Hematopoietic multipotent progenitor cell treated with erythropoietin and hydrocortisone succinate and interleukin-3 and kit ligand, for 17 days (in vitro differentiated cells): ENCODE measurements at places on chromosomes 5 and 9.

DNA sequence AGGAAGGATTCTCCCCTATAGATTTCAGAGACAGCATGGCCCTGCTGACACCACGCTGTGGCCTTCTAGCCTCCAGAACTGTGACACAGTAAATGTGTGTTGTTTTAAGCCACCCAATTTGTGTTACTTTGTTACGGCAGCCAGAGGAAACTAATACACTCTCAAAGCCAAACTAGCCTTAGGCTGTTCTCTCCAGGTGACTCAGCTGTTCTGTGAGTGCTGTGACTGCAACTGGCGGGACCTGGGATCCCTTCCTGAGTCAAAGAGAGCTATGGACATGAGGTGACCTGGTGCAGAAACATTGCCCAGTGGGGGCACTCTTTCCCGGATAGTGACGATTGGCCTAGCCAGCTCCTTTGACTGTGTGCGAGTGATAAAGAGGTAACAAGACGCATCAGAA, 14.0 kb upstream of the MLANA start:
- no peak for DNase-seq

DNA sequence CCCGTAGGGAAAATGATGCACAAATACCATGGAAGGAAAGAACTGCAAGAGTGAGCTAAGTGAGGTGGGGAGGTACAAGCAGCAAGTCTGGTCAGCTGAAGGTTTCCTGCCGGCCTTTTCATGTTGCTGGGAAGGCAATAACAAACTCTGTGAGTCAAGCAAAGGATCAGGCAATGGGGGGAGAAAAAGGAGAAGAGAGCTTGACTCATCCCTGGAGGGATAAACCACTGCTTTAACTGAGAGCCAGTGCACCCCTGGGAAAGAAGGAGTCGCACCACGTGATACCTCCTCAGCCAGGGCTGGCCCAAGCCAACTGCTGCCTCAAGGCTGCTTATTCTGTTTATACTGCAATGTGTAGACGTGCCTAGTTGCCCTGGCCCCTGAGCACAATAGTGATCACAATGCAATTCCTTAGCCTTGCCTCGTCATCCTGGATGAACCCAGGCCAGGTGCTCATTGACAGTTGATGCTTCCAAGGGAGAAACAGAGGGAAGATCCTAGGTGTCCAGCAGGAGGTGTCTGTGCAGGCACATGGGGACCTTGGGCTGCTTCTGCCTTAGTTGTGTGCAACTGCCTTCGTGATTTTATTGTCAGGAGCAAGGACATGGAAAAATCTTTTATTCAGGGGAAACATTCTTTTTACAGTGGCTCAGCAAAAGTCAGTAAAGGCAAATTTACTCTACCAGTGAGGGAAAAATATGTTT, 203.0 kb upstream of the TUT7 start:
- no peak for DNase-seq

- peak; percentile 59 for DNase-seq
Observed at GRCh38 chr9:35258660-35259474, 97.1 kb downstream of the UNC13B start.

GRCh38 chr9:3049636-3050035, 205.7 kb upstream of the PUM3 start:
- DNase-seq = no peak

- no peak for DNase-seq
Observed at GRCh38 chr5:148697180-148697808, 43.0 kb upstream of the HTR4 start.

- no peak for DNase-seq
Observed at GRCh38 chr5:95891499-95891898, 69.0 kb upstream of the GLRX start.

DNA sequence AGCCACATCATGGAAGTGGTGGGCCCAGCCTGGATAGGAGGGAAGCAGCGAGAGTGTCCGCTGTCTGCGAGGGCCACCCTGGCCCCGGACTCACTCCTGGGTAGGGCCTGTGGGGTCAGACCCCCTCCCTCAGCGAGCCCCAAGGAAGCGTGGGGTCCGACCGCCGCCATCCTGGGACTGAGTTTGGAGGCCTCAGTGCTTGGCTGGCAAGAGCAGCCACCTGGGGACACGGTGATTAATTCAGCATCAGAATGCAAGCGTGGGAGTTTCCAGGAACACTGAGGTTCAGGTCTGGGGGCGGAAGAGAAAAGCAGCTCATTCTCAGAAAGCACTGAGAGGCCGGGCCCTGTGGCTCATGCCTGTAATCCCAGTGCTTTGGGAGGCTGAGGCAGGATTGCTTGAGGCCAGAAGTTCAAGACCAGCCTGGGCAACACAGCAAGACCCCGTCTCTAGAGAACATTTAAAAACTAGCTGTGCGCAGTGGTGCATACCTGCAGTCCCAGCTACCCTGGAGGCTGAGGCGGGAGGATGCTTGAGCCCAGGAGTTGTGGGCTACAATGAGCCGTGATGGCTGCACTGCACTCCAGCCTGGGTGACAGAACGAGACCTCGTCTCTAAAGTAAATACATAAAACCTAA, 18.3 kb upstream of the CAMSAP1 start:
- DNase-seq = no peak

- DNase-seq = no peak
Observed at GRCh38 chr5:177329883-177330282, 18.2 kb upstream of the MXD3 start.

DNA sequence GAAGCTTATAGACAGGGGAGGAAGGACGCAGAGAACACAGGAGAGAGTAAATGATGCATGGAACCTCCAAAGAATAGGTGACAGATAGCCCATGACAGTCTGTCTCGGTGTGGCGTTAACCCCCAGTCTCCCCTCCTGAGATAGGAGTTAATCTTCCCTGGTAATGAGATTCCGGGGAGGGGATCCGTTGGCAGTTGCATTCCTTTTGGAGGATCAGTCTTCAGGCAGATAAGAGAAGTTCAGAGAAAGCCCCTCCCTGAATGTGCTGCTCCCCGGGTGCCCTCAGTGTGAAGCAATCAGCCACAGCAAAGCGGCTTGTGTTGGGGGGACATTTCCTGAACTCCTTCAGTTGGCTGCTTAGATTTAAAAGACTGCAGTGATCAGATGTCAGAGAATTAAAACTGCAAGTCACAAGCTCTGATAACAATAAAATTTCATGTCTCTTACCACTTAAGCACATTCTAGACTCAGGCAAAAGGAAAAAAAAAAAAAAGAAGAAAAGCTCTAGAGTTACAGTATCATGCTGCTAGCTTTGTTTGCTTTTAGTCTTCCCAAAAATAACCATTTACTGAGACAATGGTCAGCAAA, 121.1 kb downstream of the EGFLAM start:
- no peak for DNase-seq

- no peak for DNase-seq
Observed at GRCh38 chr5:175728885-175729828, 71.3 kb downstream of the HRH2 start.

- DNase-seq = no peak
Observed at GRCh38 chr5:122615146-122615545, 159.7 kb upstream of the SNX2 start.

DNA sequence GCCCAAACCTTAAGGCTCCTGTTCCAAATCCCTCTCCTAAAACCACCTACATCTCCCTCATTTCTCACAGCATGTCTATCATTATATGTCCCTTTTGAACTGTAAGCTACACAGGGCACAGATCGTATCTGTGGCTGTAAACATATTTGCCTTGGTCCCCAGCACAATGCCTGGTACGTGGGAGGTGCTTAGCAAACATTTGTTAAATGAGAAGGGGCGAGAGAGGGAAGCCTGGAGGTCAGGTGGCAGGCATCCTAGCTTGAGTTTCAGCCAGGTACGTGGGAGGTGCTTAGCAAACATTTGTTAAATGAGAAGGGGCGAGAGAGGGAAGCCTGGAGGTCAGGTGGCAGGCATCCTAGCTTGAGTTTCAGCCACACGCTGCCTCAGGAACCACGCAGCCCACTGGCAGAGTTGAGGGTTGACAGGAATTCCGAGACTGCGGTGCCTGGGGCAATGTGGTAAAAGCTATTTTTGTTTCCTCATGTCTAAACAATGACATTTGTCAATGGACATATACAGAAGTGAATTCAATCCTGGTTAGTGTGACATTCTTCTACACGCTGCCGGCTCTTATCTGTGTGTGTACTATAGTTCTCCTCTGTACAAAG, 113.6 kb downstream of the EFNA5 start:
- DNase-seq = no peak

DNA sequence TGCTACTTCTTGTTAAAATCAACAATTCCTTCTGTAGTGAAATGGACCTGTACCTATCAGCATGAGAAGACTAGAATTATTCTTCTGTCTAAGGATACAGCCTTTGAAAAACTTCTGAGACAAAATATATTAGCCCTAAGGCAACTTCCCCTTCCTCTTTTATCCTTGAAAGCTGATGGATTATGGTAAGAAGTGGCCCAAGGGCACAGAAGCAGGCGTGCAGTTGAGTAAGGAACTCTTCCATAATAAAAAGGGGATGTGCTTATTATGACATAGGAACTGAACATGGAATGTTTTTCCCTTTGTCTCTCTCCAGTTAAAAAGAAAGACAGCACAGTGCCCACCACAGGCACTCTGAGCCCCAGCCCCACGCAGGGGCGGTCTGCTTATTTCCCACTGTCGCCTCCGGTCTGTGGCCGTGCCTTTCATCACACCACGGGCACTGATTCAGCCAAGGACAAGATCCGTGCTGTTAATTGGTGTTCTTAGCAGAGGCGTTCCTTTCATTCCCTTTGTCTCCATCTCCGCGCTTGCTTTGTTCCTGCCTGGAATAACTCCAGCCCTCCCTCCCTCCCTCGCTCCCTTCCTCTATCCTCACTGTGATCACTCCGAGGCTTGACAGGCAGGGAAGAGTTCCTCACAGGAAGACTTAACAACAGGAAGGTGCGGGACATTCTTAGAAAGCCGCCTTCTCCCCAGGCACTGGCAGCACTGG, 135.9 kb upstream of the OTULINL start:
- DNase-seq = no peak

DNA sequence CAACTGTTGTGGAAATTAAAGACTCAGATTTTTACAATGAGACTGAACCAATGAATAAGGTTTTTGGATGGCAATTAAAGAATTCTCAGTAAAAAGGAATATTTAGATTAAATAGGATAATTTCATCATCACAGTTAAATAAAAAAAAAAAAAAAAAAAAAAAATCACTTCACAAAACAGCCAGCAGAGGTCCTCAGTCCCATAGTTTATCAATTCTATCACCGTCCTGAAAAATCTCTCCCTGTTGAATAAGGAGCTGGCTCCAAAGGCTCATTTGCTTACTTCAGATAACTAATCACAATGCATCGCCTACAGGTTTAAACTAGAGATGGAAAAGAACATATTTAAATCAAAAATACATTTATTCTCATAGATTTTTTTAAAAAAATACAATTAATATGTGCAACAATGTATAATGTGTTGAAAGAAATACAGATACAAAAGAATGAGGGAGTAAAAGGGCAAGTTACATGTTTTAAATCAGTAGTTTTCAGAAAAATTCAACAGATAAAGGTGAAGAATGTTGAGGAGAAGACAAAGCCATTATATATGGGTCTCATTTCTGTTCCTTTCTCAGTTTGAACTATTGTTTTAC, 175.8 kb upstream of the CHD1 start:
- DNase-seq = peak; percentile 30

GRCh38 chr5:123217173-123217572, 128.1 kb downstream of the PRDM6 start:
- DNase-seq = no peak

DNA sequence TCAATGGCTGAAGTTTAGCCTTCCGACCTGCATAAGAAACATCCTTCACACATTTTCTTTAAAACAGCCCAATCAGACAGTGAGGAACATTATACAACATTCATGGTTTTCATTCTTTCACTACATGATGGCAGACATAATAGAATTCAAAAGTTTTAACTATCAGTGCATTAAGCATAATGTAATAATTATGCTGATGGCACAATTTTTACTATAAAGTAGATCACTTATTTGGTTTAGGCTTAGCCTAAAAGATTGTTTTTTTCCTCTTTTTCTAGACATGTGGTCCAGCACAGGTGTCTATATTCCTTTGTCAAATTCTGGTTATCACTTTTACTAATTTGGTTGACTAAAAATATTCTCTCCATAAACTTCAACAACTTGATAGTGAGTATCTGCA, 46.5 kb downstream of the EFNA5 start:
- no peak for DNase-seq

DNA sequence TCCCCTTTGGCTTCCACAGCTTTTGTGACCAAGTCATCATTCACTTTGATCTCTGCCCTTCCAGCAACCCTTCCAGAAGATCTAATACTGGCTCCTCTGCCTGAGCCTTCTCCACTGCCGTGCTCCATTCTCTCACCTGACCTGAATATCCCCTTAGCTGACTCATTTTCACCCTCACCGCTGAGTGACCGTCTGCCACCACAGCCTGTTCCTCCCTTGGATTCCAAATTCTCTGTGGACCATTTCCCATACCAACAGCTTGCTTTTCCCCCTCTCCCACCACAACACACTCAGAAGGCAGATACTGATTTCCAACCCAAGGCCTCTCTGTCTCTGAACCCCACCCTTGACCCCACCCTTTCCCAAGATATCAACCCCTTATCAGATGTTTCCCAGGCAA, 20.5 kb upstream of the SPATA31D1 start:
- DNase-seq = no peak

- no peak for DNase-seq
Observed at GRCh38 chr9:112248722-112249121, 73.6 kb upstream of the SUSD1 start.

- DNase-seq = no peak
Observed at GRCh38 chr9:36035006-36035405, 1.7 kb upstream of the RECK start.

- DNase-seq = no peak
Observed at GRCh38 chr9:35948901-35949318, 9.0 kb downstream of the OR2S2 start.

- no peak for DNase-seq
Observed at GRCh38 chr5:17221843-17222636, 4.6 kb downstream of the BASP1 start.

- DNase-seq = no peak
Observed at GRCh38 chr9:91710158-91710557, 239.9 kb downstream of the ROR2 start.

GRCh38 chr5:117943541-117943940, 1044.8 kb downstream of the DTWD2 start:
- DNase-seq = no peak

- no peak for DNase-seq
Observed at GRCh38 chr5:145479271-145479670, 355.9 kb downstream of the PRELID2 start.

- no peak for DNase-seq
Observed at GRCh38 chr5:3642231-3642630, 46.6 kb downstream of the IRX1 start.

- DNase-seq = no peak
Observed at GRCh38 chr5:40502736-40503135, 177.0 kb upstream of the PTGER4 start.

DNA sequence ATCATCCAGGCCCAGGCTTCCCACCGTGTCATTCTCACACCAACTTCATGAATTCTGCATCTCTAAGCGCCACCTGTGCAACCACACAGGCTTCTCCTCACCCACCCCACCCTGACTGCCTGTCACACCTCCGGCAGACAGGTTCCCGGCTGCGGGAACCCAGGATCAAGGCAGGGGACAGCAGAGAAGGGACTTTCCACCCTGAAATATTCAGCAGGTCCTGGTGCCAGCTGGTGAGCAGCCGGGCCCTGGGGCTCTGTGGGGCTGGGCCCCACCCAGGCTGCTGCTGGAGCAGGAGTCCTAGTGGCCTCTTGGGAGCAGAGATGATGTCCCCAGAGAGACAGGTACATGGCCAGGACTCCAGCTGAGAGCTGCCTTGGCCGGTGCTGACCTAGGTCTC, 12.7 kb downstream of the ANXA6 start:
- no peak for DNase-seq
